ENCODE measurements at places on chromosomes 12 and 14.

- H3K27ac ChIP-seq: no peak overlapping the region
- peaks cover 11% of the 10 kb centered on the region for H3K4me1 ChIP-seq
- no peak for DNase-seq
- peaks cover 51% of the 10 kb centered on the region for H3K27me3 ChIP-seq
These were observed 4.8 kb downstream of the MEG3 start for GRCh38 chr14:100830681-100831080.

- peaks cover 33% of the 10 kb centered on the region for H3K36me3 ChIP-seq
- no peak overlapping the region for H3K27ac ChIP-seq
- DNase-seq: no peak
- no peaks in the 10 kb centered on the region for H3K27me3 ChIP-seq
- no peak overlapping the region for H3K4me3 ChIP-seq
These were observed 10.3 kb downstream of the RBM23 start for GRCh38 chr14:22908601-22909000.

DNA sequence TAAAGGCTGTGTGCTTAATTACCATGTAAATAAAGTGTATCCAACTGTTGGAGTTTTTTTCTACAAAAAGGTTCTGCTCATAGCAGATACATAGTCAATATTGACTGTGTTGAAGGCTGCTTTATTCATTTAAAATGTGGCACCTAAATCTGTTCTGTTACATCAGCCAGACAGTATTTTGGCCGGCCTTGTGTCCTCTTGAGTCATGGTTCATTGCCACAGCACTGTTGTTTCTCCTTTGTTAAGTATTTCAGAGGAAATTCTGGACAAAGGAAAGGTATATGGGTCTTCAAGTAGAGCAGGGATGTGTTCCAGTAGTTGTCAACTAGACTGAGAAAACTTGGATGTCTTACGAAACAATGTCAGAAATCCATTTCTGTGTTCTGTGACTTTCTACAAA is 95.5 kb downstream of the SLC38A6 start:
- peaks cover 4% of the 10 kb centered on the region for H3K36me3 ChIP-seq
- no peak overlapping the region for H3K4me3 ChIP-seq
- H3K27me3 ChIP-seq: no peaks in the 10 kb centered on the region
- DNase-seq: no peak
- H3K27ac ChIP-seq: no peak overlapping the region

- no peaks in the 10 kb centered on the region for H3K4me1 ChIP-seq
- no peaks in the 10 kb centered on the region for H3K36me3 ChIP-seq
- H3K27me3 ChIP-seq: no peaks in the 10 kb centered on the region
- no peak for DNase-seq
These were observed 1441.9 kb upstream of the FLRT2 start for GRCh38 chr14:84087986-84088531.

DNA sequence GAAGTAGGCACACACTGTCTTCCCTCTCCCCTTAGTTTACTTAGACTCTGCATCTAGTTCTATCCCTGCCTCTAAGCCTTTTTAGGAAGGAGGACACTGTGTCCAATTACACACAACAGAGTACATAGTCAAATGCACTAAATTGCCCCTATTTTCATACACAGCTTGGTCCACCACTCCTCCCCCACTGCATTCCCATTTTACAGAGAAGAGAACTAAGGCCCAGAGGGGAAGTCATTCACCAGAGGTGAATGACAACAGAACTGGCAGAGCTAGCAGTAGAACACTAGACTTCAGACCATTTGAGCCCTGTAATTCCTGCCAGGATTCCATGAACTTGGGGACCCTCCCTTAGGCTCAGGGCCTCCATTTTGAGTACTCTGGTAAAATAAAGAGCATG is 1.1 kb upstream of the JPH4 start:
- H3K36me3 ChIP-seq: peaks cover 9% of the 10 kb centered on the region
- peaks cover 22% of the 10 kb centered on the region for H3K4me1 ChIP-seq
- H3K27ac ChIP-seq: no peak overlapping the region
- peaks cover 35% of the 10 kb centered on the region for H3K27me3 ChIP-seq

All from naive B cell (primary cell).